NCI-H1417 treated with DMSO at 0.1 percent for 48 hours (cell line): ENCODE measurements at places on chromosomes 13 and 19.

DNA sequence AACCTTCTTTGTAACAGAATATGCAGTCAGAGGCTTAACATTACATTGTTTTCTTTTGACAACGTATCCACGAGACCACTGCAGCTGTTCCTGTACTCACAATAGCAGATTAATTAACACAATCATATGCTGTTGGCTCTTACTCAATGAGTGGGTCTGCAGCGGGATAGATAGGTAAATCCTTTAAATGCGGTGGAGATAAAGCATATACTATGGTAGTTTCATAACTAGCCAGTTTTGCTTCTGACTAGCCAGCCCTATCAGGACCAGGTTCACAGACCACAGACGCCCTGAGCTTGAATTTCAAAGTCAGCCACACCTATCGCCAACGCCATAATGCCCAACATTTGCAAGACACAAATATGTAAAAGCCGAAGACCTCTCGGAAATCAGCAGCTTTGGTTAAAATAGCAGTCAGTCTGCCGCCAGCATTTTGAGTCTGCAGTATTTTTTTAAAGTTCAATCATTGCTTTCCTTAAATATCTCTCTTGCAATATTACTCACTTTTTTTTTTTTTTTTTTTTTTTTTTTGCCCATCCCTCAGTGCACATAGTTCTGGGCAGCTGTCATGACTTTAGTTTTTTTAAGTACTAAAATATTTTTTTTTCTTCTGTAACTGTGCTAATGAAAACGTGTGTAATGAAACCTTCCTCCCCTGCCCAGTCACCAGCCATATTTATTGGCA lies 120.5 kb downstream of the ZNF536 start:
- no peak for DNase-seq

DNA sequence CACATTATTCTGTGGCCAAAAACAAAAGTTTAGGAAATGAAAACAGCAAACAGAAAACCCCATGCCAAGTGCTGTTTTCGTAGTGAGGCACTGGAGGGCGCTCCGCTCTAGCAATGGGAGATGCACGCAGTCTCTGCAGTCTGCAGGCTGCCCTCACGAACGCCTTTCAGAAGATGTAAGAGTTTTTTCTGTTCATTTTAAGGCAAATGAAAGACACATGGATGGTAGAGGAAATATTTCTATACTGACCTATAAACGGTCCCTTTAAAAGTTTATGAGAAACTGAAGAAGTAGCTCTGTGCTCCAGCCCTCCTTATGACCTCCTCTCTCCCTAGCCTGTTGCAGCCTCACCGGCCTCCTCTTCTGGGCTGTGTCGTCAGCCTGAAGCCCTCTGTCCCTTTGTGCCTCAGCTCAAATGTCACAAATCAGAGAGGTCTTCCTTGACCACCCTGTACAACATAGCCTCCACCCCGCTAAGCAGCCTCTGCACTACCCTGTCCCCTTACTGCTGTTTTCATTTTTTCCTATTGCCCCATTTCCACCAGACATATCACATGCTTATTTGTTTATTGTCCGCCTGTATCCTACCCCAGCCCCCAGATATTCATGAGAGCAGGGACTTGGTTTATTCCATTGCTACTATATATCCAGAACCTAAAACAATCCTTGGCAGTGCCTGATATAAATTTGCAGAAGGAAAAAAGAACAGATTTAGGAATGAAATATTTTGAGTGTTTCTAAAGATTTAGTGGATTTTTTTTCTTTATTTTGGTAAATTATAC lies 116.4 kb downstream of the TM9SF2 start:
- no peak for DNase-seq

DNA sequence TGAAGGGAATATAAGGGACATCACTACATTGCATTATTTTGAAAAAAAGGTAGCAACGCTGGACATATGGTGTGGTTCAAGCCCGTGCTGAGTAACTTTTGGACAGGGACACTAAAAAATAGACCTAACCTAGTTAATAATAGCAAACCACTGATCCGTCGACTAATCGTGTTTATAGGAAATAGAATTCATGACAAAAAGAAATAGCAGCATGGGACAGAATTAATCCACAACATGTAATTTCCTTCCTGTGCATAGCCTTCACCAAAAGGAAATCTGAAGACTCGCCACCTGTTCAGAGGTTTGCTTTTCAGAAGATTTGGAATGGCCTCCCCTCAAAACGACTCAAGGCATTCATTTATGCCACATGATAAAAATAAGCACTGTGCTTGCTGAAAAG lies 128.7 kb downstream of the FGF14 start:
- DNase-seq: no peak

DNA sequence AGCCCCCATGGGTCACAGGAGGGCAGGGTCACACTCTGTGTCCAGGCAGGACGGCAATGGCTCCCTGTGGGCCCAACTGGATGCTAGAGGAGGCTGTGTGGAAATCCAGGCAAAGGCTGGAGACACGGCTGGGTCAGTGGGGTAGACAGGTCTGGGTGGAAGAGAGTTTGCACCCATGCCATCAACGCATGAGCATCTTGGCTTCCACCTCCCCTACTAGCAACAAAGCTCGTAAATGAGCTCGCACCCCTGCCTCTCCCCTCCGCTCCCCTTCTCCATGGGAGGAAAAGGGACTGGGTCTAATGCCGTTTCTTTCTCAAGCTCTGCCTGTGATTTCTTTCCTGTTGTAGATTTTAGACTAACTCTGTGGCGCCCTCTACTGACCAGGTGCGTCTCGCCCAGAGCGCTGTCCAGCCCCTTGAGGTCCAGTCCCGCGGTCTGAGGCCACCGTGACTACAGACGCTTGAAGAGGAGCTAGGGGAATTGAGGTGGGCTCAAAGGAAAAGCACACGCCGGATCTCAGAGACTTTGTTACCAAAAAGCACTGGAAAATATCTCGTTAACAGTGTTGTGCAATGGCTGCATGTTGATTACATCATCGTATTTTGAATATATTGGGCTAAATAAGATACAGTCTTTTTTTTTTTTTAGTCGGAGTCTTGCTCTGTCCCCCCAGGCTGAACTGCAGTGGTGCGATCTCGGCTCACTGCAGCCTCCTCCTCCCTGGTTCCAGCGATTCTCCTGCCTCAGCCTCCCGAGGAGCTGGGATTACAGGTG lies 50.7 kb upstream of the USP29 start:
- no peak for DNase-seq

DNA sequence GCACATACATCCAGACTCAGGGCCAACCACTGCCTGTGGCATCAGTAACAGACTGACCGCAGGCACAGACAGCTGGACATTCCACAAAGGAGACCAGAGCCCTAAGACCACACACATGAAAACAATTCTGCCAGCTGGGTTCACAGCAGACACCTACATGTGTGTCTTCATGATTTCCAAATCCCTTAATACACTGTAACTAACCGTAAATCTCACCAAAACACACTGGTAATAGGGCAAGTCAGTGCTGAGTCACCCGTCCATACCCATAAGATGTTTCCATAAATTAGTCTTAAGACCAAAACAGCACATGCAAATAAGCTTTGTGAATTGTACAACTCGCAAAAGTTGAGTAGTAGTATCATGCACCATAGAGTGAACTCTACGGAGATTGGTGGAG lies 65.4 kb downstream of the TUBGCP3 start:
- no peak for DNase-seq

DNA sequence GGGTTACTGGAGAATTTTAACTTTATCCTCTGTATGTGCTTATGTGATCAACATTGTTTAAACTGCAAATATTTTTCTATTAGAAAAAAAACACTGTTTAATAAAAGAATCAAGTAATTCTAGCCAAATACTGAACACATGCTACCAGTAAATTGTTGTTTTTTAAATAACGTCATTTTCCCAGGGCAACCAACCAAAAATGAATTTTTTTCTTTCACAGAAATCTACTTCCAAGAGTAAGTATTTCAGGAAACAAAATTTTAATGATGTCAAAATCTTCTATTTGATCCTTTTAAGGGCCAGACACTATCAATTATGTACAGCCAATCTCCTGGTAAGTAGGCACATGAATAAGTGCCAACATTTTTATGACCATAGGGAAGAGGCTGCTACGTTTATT lies 57.1 kb downstream of the TUBGCP3 start:
- no peak for DNase-seq

DNA sequence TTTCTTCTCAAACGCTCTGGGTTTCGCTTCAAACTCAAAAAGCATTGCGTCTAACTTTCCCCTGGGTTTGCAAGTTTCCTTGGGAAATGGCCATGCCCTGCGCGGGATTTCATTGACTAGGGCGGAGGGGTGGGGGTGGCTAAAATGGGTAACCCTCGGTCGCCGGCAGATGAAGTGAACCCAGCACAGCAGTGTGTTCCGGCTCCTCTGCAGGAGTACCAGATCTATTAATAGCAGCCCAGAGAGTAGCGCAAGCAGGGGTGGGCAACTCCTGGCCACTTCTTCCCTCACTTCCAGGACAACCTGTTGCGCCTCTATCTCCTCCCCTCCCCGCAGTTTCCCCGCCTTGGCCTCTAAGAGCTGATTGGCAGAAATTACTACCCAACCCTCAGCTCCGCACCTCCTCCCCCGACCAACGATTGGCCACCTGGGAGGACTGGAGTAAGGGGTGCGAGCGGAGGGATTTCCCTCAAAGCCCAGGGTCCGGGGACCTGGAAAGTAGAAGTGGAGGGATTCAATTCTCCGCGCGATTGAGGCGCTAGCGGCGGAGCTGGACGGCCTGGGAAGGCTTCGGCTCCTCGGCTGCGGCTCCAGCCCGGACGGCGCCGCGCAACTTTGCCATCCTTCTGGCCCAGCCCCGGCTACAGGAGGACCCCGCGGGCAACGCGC lies at the start of gene FREM2:
Gene FREM2, plus strand, starts transcription at position 501 of the 669 bp plus-strand sequence. CDS start 268 bp downstream, outside the sequence.
- peak; percentile 25 for DNase-seq
